ENCODE measurements at places on chromosomes 1 and 21. TPM values are rescaled to one million over a fixed set of nuclear protein-coding genes. Genes with fewer than 3 reads are reported as not detected.

Gene HTR6
- total RNA-seq: not detected

Gene LAMC1
- total RNA-seq: 87.4 TPM

GRCh38 chr1:224495866-224496265 is 61.3 kb upstream of the WDR26 start:
- DNase-seq: no peak

- DNase-seq: no peak
Measured at GRCh38 chr21:31278511-31279130, 65.4 kb downstream of the TIAM1 start.

- no peak for DNase-seq
Measured at GRCh38 chr1:160401487-160401805, 1.1 kb downstream of the VANGL2 start.

Data from adrenal gland (tissue), 19 donors.